Stimulated activated CD8-positive, alpha-beta memory T cell treated with anti-CD3 and anti-CD28 coated beads, Interleukin-7, amount 100 ng/mL, for 4 hours (primary cell): ENCODE measurements at places on chromosomes 3 and 15.
A peak's percentile ranks its signal among the peaks of the same experiment; 100 is the strongest.

DNA sequence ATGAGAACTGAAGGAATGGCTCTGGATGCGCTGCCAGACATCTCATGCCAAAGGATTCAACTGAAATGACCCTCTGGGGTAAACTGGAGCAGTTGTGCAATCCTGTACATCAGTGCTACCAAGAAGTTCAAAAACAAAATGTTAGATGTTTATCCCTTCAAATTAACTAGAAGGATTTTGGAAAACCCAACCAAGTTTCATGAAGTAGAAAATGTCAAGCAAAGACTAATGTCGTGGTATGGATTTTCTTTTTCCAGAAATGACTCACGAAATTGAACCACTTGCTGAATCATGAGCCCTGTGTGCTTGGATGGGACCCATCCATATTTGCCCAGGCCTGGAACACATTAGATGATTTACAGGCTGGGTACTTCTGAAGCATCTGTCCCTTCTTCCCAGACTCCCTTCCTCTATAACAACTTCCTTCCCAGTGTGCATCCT is 101.6 kb downstream of the LRTM1 start:
- no peak for DNase-seq

DNA sequence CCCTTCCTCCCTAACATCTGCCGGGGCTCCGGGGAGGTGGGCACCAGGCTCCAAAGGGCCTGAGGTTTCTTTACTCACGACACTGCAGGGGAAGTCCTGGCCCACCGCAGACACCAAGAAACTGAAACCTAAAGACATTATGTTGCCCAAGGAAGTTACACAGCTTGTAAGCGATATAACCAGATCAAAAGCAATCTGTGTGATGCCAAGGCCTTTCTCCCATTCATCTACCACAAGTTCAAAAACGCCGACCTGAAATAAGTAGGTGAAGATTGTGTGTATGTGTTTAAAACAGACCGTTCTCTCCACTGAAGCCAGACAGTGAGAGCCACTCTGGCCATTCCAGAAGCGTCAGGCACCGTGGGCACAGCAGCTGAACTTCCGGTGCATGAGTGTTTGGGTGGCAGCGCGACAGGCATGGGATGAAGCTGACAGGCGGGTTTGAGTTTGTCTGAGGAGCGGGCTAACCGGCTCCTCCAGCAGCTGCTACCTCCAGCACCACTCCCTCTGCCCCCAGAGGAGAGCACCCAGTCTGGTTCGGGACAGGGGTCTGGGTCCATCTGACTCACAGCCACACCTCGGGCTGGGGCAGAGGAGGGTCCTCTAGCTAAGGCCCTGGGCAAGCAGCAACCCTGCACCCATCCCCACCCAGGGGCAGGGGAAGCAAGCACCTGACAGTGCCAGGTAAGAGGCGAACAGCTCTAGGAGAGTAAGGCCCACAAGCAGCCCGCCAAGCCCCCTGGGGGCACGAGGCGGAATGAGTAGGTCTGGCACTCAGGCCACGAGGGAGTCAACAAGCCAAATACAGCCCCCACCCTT is 1.3 kb downstream of the TNK2 start:
- peak; percentile 68 for DNase-seq

GRCh38 chr3:30982416-30983075 is 88.1 kb upstream of the GADL1 start:
- no peak for DNase-seq

GRCh38 chr3:62905331-62905730 is 30.1 kb upstream of the CADPS start:
- no peak for DNase-seq

DNA sequence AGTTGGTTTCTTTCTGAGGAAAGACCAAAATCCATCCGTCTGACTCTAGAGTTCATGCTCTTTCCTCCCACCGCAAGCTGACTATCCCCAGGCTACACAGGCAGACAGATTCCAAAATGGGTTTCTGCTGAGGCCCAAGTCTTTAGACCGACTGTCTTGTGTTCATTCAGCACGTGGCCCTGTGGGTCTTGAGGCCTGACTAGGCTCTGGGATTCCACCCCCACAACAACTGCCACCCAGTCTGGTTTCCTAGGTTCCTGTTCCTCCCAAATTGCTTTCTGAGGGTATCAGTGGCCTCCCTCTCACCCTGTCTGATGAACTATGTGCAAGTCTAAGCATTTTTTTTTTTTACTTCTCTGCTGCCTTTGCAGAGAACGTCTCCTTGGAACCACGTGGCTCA is 67.7 kb downstream of the CYP19A1 start:
- DNase-seq: no peak

GRCh38 chr15:92495446-92495845 is 101.8 kb downstream of the ST8SIA2 start:
- DNase-seq: no peak

DNA sequence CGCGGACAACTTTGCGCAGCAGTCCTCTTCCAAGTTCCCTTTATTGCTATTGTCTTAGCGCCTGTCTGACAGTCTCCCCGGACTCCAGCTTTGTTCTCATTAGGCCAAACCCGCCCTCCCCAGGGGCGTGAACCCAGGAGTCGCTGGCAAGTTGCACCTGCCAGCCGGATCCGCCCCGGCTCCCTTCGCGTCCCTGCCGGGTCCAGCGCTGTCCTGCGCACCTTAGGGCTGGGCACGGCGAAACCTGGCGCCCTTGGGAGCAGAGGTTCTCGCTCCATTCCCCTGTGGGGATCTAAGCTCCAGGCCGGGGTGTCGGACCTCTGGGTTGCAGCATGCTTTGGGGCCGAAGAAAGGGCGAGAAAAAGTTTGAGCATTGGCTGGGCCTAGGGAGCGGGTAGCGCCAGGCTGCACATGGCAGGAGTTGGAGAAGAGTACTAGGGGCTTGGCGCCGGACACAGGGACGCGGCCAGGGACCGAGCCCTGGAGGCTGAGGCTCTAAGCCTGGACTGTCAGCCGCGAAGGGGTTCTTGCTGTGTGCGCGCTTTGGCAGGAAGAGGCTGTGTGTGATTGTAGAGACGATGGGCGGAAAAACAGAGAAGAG is 335.1 kb upstream of the THRB start:
- DNase-seq: no peak

- DNase-seq: no peak
These were observed 10.4 kb downstream of the CYP8B1 start for GRCh38 chr3:42865256-42865655.

- DNase-seq: no peak
These were observed 752.6 kb upstream of the NR2F2 start for GRCh38 chr15:95577927-95578326.

GRCh38 chr3:66038726-66039589 is at the start of gene MAGI1:
MAGI1 (minus strand) TSS chr3:66038918; CDS start chr3:66038308, 610 bp downstream.
- DNase-seq: no peak

DNA sequence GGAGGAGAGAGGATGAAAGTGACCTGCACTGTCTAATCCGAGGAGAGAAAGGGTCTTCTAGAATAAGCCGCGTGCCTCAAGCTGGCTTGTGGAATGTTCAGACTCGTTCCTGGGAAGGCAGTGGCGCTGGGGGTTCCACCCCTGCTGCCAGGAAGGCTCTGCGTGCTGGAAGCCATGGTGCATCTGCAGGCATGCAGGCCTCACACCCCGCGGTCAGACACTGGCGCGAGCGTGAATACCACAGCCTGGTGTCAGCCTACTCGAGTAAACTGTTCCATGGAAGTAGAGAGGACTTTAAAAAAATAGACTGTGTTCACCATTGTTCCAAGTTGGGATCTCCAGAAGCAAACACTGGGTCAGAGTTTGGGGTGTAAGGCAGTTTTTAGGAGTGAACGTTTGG is 25.9 kb upstream of the GABRG3 start:
- DNase-seq: no peak

GRCh38 chr3:146203776-146204175 is 42.8 kb upstream of the PLOD2 start:
- no peak for DNase-seq

DNA sequence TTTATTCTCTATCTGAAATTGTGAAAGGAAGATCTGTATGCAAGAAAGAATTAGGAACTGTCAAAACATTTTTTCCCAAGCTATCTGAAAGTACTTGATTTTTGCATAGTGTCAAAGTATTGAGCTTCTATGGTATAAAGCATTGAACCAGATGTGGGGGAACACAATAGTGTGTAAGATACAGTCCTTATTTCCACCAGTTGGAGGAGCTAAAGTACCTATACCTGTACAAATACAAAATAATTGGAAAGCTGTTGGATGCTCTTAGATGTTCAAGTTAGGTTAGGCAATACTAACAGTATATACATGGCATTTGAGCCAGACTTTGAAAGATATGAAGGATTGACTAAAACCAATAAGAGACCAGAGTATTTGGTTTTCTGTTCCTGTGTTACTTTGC is 148.4 kb downstream of the B3GALNT1 start:
- DNase-seq: no peak

- DNase-seq: no peak
These were observed 186.6 kb upstream of the NSMCE3 start for GRCh38 chr15:29456255-29456654.

DNA sequence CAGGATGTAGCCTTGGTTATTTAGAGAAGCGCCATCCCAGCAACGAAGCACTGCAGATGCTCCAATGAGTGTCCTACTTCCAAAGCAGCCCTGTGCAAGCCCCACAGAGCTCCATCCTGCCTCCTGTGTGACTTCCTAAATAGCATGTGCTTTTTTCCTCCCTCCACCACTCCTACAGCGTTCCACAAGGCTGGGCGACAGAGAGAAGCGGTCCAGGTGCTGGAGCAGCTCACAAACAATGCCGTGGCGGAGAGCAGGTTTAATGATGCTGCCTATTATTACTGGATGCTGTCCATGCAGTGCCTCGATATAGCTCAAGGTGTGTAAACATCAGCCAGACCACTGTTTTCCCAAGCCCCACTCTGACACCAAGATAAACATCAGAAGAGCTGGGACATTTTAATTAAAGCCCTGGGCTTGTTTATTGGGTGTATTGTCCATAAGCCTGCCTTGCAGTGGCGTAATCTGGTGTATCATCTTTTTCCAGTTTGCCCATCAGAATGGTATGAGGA is 22.2 kb upstream of the RHO start:
- DNase-seq: no peak

GRCh38 chr3:113771993-113772392 is 25.2 kb downstream of the ATP6V1A start:
- DNase-seq: no peak

DNA sequence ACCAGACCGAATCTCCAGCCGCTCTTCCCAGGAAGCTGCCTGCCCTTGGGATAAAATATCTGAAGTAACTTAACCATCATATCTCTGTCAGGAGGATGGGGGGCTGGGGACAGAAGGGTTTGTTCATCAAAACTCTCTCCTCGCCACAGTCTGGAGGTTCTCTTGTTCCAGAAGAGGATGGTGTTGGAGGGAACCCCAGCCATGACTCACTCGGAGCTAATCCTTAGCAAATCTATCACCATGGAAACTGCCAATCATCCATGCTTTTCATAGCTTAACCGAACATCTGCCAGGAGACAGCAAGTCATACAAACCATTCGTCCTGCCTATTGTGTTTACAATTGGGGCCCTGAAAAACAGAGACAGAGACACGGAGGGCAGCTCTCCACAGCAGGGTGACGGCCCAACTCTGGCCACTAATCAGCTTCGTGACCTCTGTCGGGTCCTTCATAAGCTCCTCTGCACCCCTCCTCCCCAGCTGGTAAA is 73.8 kb upstream of the HEG1 start:
- DNase-seq: no peak

GRCh38 chr3:29763115-29763514 is 482.2 kb downstream of the RBMS3 start:
- no peak for DNase-seq

DNA sequence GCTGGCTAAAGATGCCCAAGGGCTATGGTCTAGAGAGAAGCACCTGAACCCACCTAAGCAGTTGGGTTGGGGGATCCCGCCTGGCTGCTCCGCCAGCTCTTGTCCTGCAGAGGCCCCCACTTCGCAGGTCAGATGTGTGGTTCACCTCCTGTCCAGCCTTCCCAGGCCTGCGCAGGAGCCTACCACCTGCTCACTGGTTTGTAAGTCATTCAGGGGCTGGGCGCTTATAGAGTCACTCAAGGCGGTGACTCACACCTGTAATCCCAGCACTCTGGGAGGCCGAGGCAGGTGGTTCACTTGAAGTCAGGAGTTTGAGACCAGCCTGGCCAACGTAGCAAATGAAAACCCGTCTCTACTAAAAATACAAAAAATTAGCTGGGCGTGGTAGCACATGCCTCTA is 3.9 kb upstream of the FURIN start:
- DNase-seq: no peak

DNA sequence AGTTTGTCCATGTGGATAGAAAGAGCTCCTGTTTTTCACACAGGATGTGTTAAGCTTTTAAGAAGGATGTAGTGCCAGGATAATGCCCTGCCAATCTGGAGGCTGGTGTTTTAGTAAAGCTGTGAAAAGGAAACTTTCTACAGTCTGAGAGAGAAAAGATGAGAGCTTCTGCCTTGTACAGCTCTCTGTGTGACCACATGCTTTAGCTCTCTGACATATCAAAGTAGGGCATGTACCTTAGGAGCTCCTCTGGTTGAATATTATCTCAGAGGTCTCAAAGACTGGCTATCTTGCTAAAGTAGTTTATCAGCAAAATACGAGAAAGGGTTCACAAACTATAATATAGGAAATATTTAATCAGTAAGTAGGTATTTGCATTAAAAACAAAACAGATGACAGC is 30.4 kb downstream of the CDIN1 start:
- DNase-seq: no peak

DNA sequence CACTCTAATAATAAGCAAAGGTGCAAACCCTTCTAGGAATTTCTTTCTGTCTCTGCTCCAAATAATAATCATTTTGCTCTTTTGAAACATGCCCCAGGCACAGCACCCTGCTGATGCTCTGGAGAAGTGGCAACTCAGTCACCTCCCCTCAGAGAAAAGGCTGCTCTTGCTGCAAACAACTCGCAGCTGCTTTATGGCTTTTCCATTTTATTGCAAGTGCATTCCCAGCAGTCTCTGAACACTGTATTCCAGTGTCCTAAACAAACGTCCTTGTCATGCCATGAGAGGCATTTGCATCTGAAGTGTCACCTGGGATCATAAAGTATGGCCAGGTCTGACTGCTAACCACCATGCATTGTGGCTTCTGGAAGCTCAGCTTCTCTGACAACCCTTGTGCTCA is 358.1 kb upstream of the TRIM42 start:
- DNase-seq: no peak
